ENCODE measurements at places on chromosomes 3 and 15.

DNA sequence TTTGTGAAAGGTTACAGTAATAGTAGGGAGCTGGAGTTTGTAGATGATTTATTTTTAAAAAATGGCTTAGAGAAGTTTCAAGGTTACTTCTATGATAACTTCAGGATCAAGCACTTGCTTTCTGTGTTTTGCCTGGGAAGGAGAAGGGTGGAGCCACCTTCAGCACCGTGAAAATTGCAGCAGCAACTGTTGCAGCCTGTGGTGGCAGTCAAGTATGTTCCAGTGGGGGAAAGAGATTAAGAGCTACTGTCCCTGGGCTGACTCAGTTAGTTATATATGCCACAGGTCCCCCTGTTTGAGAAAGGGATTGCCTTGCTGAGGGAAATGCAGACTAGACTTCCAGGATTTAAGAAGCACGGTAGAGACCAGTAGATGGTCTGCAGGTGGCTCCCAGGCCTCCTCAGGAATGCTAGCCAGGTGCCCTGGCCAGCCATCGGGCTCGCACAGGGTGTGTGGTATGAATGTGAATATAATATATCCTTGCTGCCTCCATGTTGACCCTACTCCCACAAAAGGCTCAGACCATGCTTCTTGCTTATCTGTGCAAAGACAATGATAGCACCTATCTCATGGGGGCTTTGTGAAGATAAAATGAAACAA is 389.5 kb downstream of the CACNA2D3 start:
- no peak for DNase-seq

DNA sequence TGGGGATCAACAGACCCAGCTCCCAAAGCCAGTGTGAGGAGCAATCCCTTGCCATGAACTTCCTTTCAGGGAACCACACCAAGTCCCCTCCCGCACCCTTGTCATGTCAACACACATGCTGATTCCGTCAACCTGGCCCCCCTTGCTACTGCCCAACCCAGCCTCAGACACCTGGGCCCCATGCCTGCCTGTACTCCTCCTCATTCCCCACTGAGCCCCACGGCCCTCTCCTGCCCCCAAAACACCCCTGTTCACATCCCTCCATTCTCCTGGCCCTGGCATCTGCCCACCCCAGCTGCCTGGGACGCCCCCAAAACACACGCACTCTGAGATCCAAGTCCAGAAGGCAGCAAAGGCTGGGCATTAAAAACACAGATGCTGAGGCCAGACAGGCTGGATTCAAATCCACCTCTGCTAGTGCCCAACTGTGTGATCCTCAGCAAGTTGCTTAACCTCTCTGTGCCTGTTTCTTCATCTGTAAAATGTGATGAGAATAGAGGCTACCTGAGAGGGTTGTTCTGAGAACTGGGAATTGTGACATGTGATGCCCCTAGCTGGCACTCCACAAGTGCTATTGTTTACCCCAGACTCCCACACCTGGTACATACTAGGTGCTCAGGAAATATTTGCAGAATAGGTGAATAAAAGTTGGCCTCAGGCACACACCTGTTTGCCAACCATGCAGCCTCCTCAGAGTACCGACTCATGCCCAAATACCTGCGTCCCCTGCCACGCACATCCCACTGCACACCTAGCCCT is 2.3 kb downstream of the PLXND1 start:
- no peak for DNase-seq

DNA sequence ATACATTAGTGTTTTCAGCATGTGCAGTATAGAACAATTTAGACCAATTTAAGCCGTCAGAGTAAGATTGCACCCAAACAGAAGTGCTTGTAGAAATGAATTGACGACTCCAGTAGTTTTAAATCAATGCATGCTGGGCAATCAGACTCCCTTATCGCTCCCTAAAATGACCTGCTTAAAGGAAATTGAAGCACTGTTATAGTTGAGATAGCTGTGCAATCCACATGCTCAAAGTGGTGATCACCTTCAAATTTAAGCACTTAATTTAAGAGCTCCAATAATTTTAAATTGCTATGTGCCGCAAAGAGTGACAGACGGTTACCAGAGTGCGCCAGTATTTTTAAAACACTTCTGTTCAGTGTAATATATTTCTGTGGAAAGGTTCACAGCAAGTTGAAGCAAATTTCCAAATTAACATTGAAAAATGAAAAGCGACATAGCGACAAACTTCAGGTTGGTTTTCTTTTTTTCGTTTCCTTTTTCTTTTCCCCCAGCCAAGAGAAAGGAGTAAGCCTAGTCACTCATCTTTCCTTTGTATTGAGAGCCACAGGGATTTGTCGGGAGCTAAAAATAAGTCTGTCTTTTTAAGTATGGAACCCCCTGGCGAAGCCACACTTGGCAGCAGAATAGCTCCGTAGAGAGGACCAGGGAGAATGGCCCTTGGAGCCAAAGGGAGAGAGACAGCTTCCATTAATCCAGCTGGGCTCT is 436.4 kb upstream of the RBMS3 start:
- DNase-seq = no peak

DNA sequence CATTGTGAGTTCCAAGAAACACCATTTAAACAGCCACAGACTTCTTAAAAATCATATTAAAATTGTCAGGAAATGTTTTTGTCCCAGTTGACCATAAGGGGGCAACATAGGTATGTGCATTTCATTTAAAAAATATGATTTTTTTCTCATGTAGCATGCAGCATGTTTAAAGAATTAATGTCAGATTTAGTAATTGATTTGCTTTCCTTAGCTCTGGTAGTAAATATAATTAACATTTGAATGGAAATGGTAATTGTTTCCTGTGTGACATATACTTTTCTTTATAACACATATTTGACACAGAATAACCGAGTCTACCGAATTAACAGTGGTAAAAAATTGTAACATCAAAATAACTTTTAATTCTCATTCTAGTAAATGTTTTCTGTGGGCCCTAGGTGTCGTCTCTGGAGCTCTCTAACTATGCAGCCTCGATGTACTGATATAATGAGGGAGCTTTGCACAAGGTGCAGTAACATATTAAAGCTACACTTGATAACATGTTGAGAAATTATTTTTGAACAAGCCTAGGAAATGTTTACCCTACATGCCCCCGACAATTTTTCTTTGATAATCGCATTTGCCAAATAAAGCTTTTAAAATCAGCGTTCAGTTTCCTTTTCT is 34.9 kb downstream of the NXPE3 start:
- no peak for DNase-seq

DNA sequence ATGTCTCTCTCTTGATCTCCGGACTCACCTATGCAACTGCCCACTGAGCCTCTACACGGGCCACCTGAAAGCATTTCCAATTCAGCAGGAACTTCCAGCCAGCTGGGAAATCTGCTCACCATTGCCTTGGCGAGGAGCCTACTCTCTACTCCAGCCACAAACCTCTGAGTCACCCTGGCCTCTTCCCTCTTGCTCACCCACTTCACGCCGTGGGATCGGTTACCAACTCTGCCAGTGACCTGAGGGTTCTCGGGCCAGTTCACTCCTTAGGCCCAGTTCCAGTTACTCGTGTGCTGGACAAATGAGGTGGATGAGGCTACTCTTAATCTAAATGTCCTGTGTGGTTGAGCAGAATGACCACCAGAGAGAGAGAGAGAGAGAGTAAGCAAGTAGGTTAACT is 70.1 kb downstream of the CEMIP start:
- no peak for DNase-seq

GRCh38 chr3:143525408-143525807 is 322.9 kb downstream of the SLC9A9 start:
- DNase-seq = no peak

- no peak for DNase-seq
Observed at GRCh38 chr3:30733696-30734095, 127.3 kb downstream of the TGFBR2 start.

All from 8988T (cell line).